Stimulated activated CD4-positive, alpha-beta T cell treated with anti-CD3 and anti-CD28 coated beads, Interleukin-1b, Interleukin-23, amount 100 ng/mL, for 1 hour (primary cell): ENCODE measurements at places on chromosomes 16 and 17.

GRCh38 chr17:64061178-64061898, 40.9 kb upstream of the ICAM2 start:
- DNase-seq: no peak

DNA sequence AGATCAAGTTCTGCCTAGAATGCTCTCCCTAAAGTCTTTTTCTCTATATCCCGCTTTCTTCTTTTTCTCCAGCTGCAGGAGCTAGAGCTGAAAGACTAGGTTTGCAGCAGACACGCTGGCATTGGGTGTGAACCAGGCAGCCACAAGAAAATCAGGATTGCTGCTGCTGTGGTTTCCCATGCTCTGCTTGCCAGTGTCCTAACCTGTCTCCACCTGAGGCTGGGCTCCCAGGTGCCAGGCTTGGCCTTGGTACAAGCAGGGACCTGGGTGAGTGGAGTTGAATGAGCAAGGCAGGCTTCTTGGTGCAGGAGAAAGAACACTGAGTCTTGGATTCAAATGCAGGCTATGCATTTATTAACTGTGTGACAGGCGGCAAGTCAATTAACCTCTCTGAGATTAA, 440.3 kb upstream of the MAF start:
- DNase-seq: no peak

- no peak for DNase-seq
These were observed 6.2 kb downstream of the CCR7 start for GRCh38 chr17:40558890-40559563.

DNA sequence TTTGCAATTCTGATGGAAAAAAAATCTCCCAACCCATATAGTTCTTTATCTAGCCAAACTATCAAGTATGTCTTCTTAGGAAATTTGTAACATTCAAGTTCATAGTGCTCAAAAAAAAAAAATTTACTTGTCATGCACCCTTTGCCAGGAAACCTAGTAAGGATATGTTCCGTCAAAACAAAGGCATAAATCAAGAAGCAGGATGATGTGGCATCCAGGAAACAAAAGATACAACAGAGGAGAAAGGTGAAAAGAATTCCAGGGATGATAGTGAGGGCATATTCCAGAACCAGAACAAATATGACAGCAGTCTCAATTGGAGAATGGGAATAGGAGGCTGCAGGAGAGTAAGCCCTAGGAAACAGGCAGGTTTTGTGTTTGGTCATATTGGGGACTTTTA, 104.6 kb downstream of the SPAG9 start:
- no peak for DNase-seq

GRCh38 chr17:752620-753219, 656 bp upstream of the GEMIN4 start:
- no peak for DNase-seq

DNA sequence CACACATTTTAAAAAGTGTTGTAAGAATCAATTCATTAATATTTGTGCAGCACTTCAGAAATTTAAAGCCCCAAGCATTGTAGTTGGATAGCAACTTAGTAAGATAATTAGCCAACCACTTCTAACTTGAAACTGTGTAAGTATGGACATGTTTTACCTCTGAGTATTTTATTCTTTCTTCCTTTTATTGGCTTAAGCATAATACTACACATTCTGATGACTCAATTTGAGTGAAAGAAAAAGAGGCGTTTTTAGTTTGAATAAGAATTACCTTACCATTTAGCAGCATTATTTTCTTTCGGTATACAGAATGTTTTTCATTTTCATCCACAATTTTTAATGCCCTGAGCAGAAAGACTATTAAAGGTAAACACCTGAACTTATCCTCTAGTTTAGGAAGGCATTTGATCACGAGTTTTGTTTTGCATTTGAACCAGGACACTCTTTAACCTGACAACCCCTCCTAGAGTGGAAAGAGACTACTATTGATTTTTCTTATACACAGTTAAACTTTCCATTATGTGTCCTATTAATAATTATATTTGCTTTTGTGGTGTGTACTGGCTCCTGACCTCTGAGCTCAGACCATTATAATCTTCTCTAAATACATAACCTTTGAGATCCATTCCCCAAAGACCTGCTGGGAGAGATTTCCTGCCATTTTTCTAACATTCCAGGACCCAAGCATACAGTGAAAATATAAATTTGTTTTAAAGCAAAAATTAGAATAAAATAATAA, 9.2 kb downstream of the NACA2 start:
- DNase-seq: no peak

DNA sequence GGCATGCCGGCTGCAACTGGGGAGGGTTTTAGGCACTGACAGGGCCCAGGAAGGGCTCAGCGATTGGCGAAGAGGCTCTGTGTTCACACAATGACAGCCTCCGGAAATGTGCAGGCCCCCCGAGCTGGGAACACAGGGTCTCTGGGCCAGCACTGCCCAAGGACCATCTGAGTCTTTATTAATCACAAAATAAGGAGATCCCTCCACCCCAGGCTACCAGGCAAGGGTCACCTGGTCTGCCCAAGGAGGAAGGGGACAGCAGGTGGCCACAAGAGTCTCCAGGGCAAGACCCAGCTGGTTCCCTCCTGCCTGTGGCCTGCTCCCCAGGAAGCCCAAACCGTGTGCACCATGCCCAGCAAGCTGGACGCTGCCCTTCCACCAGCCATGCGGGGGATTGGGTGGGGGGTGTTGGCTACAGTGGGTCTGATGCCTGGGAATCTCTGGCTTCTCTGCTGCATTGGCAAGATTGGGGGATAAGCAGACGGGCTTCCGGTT, 52.1 kb upstream of the TNRC6C start:
- DNase-seq: no peak

DNA sequence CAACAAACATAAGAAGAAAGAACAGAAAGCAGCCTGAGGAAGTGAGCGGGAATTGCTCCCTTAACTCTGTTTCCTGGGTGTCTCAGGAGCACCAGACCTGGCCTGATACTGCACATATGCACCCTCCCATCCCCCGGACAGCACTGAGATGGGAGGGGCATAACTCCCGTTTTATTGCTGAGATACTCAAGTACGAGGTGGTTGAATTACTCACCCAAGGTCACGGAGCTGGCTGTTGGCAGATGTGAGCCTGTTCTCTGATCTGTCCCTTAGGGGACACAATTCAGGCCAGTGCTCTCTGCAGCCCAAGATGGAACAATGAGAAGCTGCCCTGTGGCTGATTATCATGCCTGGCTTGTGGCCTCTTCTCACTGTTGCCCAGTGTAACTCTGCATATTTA, 9.1 kb upstream of the MED9 start:
- no peak for DNase-seq

DNA sequence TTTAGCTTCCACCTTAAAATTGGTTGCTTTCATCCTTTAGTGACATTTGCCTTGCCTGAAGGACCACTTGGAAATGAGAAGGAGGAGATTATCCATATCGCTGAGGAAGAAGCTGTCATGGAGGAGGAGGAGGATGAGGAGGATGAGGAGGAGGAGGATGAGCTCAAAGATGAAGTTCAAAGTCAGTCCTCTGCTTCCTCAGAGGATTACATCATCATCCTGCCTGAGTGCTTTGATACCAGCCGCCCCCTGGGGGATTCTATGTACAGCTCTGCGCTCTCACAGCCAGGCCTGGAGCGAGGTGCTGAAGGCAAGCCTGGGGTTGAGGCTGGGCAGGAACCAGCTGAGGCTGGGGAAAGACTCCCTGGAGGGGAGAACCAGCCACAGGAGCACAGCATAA, 11.5 kb upstream of the TMEM106A start:
- DNase-seq: no peak

DNA sequence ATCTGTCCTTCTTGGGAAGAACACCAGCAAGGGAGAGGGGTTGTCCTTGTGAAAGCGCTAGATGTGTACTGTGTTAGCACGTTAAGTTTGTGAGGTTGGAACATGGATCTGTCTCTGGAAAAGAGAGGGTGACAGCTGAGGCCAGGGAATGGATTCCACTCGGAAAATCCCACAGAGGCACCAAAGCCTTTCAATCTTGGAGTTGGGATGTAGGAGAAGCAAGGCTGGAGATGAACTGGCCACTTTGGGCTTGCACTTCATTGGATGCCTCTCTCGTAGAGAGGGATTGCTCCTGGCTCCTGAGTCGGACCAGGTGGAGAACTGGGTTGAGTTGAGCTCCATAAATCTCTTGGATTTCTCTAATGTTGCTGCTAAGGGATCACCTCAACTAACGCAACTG, 67.2 kb downstream of the CCDC182 start:
- DNase-seq: no peak

- DNase-seq: no peak
These were observed 48.4 kb downstream of the IQCK start for GRCh38 chr16:19766554-19766884.

GRCh38 chr17:64037180-64037579, 16.7 kb upstream of the ICAM2 start:
- no peak for DNase-seq

DNA sequence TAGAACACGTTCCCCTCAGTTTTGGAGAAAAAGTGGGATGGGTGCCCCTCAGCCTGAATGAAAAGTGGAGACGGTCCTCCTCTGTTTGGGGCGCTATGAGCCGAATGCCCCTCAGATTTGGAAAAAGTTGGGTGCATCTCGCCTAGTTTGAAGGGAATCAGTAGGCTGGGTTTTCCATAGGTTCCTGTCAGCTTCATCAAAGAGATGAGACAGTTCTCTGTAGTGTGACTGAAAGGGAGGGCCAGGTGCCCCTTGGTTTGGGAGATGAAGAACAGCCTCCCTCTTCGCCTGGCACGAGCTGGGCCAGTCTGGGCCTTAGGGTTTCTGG, 742 bp upstream of the SLC9A5 start:
- DNase-seq: no peak

DNA sequence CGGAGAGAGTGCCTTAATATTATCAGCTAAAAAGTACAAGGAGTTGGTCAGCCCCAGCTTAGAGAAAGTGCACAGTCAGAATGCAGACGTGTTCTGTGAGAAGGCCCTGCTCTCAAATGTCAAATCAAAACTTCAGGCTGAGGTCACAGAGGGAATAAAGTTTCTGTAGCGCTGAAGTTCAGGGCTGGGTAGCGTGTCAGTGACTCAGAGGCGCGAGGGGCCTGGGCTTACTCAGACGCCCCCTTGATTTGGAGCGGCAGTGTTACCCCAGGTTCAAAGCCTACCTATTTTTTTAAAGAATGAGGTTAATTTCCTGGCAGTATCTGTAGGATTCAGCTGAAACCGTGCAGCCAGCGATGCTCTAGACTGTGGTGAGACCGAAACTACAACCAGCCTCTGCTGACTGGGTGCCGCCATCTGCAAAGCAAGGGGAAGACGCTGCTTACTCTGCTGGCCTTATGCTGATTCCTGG, 4.8 kb downstream of the CIAO3 start:
- DNase-seq: no peak

- no peak for DNase-seq
These were observed 825 bp downstream of the RPTOR start for GRCh38 chr17:80545499-80545826.

- no peak for DNase-seq
These were observed 13.1 kb downstream of the ZC3H7A start for GRCh38 chr16:11784038-11784369.

DNA sequence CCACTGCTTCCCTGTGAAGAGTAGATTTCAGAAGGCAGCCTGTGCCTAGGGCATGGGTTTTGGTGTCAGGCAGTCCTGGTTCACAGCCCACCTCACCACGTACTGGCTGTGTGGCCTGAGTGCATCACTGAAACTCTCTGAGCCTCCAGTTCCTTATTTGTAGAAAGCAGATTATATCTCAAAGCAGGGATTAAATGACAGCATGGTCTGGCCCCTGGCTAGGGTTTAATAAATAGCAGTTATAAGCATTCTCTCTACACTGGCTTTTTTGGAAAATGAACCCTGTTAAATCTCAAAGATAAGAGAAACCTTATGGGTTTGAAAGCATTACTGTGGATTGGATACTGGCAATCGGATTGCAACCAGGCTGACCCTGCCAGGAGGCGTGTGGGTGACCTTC, 2.9 kb upstream of the MT1M start:
- DNase-seq: no peak

GRCh38 chr16:84957792-84958191, 53.5 kb downstream of the ZDHHC7 start:
- DNase-seq: no peak

DNA sequence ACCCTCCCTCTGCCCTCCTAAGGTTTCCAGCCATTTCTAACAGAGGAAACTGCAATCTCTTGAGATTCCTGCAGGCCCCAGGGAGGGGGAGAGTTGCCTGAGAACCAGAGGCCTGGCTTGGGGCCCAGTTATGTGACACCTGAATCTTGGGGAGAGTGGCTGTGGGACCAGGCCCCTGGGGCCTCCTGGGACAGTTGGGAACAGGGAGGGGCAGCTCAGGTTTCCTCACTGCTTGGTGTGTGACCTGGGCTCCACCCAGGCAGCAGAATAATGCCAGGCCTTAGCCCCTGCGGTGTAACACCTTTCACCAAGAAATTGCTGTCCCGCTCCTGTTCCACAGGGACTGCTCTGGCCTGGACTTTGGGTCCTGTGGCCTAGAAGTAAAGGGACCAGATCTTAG, 44.3 kb upstream of the CRHR1 start:
- no peak for DNase-seq

- no peak for DNase-seq
These were observed 26.8 kb upstream of the AXIN2 start for GRCh38 chr17:65588181-65588808.

- DNase-seq: no peak
These were observed 135.1 kb upstream of the CORO6 start for GRCh38 chr17:29757788-29758187.

- no peak for DNase-seq
These were observed 6.5 kb upstream of the FOXF1 start for GRCh38 chr16:86503830-86504229.

GRCh38 chr16:82843606-82844271, 217.0 kb downstream of the CDH13 start:
- no peak for DNase-seq

GRCh38 chr17:64340557-64340956, 50.1 kb downstream of the PECAM1 start:
- no peak for DNase-seq

GRCh38 chr17:63075969-63076368, 109.9 kb downstream of the TANC2 start:
- DNase-seq: no peak

- no peak for DNase-seq
These were observed 2.2 kb downstream of the TELO2 start for GRCh38 chr16:1495211-1495888.

- DNase-seq: no peak
These were observed 7.7 kb downstream of the ZNF207 start for GRCh38 chr17:32357615-32358014.

DNA sequence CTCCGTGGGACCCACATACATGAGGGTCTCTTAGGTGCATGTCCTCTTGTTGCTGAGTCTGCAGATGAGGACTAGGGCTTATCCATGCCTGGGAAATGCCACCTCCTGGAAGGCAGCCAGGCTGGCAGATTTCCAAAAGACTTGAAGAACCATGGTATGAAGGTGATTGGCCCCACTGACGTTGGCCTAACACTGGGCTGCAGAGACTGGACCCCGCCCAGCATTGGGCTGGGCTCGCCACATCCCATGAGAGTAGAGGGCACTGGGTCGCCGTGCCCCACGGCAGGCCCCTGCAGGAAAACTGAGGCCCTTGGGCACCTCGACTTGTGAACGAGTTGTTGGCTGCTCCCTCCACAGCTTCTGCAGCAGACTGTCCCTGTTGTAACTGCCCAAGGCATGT, 38.2 kb upstream of the IL21R start:
- DNase-seq: no peak
